Left ventricle myocardium inferior (tissue), 1 donor: ENCODE measurements at places on chromosomes 12 and 14. TPM values are rescaled to one million over a fixed set of nuclear protein-coding genes. Genes with fewer than 3 reads are reported as not detected.
A peak's percentile ranks its signal among the peaks of the same experiment; 100 is the strongest.

Gene TGM1
- total RNA-seq = 0.96 TPM

DNA sequence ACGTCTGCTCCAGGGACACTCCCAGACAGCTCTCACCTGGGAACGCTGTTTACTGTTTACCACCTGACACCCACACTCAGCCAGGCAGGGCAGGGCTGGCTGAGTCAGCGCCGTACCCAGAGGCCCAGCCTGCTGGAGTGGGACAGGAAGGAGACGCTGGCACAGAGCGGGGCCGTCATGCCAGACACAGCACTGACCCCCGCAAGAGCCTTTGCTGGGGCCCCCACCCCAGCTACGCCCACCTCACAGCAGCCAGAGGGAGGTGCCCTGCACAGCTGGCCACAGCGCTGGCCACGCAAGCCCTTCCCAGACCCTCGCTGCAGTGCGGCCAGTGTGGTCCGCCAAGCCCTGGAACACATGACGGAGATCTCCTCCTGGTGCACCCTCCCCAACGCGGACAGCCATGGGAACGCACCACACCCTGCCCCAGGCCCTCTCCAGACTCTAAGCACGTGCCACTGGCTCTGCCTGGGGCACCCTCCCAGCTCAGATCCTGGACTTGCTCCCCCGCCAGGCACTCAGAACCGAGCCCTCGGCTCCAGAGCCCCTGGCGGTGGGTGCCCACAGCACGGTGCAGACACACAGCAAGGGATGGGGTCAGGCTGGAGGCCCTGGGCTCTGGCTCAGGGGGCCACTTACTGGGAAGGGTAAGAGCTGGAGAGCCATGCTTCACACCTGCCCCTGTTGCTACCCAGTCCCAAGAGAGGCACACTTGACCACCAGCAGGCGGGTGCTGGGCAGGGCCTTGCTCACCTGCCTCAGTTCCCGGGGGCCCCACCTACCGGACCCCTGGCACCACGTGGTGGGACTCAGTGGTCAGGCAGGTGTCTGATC lies 5.7 kb downstream of the AHNAK2 start:
- DNase-seq = peak; percentile 17

- peak; percentile 52 for DNase-seq
Measured at GRCh38 chr12:9673404-9674225, 4.1 kb downstream of the CLEC2D start.

Gene CPNE6
- total RNA-seq = not detected

Gene SERPINA5
- 2.1 TPM for total RNA-seq

DNA sequence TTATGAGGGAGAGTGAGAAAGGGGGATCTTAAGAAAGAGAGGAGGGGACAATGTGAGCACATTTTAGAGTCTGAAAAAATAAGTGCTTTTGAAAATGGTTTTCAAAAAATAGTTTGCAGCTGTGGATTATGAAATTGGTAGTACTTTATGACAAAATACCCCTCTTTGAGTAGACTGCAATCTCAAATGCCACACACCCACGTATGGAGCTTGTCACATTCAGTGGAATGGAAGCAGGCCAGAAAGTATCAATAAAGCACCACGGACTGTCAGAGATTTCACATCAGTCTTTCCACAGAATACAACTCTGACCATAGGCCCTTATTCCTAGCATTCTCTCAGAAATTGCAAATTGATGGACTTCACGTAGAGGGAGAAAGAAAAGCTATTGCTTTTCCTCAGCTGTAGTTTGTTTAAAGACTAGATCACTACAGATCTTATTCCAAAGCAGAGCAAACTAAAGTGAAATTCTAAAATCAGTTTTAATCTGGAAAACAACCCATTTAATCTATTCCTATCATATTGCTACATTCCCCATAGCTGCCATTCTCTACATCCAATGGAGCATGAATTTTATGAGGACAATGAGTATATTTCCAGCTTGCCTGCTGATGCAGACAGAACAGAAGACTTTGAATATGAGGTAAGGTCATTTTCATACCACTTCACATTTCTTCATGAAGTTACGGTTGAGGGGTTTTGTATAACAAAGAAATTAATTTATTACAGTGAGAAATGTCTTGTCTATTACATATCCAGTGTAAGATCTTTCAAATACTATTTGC lies 321.3 kb downstream of the PDZRN4 start:
- no peak for DNase-seq

DNA sequence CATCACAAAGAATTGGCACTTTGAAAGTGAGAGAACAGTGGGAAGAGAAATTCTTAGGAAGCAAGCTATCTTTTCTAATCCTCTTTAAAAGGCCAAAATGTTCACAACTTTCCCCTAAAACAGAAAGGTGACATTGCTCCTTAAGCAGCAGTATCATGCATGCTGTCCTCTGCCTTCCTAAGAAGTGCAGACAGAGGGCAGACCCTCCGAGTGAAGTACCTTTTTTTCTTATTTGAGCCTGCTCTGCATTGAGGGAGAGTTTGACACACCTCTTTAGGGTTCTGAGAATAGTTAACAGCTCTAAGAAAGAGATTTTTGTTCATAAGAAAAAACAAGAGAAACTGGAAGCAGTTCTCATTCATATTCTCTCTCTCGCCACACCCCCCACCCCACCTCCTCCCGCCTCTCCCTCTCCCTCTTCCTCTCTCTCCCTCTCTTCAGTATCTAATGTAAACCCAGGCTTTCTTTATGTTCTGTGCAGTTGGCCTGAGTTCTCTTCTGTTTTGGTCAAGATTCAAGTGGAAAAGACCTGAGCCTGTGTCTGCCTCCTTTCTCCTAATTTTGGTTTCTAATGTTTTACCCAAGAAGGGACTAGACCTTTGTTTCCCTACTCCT lies 709.1 kb downstream of the DIO2 start:
- DNase-seq = no peak

DNA sequence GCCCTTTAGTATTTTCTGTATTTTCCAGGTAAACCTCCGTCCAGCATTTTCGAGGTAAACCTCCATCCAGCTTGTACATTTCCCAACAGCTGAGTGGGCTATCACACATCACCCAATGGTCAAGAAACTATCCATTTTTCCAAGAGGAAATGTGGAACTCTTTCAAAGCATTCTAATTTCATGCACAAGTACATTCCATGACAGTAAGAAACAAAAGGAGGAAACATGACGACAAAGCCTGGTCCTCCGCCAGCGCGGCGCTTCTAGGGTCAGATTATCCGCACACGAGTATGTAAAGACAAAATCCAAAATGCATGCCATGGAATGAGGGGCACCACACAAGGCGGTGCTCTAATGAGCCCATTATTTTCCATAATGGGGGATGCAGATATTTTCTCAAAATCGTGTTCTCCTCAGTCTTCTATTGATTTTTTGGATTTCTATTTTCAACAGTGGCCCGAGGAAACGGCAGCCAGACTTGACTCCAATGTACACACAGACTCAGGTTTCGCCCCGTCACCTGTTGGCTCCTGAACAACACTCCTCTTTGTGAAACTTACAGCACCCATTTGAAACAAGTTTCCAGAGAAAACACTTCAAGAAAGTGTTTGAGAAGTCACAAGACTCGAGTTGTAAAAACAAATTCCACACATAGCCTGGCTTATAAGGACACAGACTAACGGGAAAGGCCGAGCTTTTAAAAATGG lies 107.4 kb downstream of the PRICKLE1 start:
- peak; percentile 75 for DNase-seq

GRCh38 chr14:104150136-104151025 lies 12.0 kb downstream of the KIF26A start:
- no peak for DNase-seq

DNA sequence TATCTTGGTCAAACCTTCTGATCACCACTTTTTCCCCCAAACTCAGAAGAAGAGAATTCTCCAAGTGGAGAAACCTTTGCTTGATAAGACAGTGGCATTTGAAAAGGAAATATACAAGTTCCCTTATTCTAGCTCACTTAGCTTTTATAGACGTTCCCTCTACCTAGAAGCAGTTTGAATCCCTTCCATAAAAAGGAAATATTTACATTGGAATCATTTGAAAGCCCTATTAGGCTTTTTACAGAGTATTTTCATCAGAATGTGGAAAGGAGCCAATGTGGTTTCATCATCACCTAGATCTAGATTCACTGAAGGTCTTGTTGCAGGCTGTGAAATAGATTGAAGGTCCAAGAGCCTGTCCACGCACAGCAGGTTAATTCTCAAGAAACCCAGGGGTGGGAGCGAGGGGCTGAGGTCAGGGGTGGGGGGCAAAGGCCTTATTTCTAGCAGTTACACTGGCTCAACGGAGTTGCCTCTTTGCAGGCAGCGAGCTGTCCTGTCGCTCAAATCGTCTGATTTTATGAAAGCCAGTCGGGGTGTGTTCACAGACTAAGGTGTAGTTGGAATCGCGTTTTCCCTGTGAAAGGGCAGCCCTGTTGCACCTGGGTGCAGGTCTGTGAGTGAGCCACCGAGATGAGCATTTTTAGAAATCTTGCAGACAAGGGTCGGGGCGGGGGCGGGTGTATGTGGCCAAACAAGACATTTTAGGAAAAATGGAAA lies 45.6 kb downstream of the AACS start:
- no peak for DNase-seq

DNA sequence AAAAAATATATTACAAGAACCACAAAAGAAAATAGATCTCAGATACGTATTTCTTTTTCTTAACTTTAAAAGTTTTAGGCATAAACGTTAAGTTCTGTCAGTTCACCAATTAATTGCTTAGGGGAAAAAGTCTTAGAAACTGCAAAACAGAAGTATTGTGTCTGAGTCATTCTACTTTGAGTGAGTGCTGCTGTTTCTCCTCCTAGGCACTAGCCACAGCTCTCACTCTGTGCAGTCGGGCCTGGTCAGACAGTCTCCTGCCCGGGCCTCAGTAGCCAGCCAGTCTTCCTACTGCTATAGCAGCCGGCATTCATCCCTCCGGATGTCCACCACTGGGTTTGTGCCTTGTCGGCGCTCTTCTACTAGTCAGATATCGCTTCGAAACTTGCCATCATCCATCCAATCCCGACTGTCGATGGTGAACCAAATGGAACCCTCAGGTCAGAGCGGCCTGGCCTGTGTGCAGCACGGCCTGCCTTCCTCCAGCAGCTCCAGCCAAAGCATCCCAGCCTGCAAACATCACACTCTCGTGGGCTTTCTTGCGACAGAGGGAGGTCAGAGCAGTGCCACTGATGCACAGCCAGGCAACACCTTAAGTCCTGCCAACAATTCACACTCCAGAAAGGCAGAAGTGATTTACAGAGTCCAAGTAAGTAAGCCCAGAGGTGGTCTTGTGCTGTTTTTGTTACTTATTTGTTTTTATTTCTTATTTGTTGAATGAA lies 201.3 kb downstream of the PCNX1 start:
- DNase-seq = no peak

DNA sequence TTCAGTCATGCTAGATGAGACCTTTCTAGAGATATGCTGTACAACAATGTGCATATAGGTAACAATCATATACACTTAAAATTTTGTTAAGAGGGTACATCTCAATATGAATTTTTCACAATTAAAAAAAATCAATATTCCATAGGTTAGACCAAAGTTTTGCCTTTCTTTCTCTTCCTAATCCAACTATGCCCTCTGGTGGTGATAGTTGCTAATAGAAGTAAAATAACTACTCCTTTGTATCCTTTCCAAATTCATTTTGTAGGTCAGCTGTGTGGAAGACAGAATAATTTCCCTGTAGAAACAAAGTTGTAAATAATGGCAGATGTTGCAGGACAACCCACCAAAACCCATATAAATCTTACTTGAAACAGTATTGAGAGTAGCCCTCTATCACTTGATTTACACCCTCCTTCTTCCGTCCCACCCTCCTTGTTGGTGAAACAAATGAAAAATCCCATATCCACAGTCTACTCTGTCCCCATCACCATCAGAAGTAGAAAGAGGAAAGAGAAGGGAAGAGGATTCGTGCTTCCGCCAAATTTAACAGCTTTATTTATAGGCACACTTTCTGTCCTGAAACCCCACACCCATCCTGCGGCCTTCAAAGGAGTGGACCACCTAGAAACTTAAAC lies 34.2 kb upstream of the KICS2 start:
- no peak for DNase-seq

Gene GALNT8
- 1.5 TPM for total RNA-seq

DNA sequence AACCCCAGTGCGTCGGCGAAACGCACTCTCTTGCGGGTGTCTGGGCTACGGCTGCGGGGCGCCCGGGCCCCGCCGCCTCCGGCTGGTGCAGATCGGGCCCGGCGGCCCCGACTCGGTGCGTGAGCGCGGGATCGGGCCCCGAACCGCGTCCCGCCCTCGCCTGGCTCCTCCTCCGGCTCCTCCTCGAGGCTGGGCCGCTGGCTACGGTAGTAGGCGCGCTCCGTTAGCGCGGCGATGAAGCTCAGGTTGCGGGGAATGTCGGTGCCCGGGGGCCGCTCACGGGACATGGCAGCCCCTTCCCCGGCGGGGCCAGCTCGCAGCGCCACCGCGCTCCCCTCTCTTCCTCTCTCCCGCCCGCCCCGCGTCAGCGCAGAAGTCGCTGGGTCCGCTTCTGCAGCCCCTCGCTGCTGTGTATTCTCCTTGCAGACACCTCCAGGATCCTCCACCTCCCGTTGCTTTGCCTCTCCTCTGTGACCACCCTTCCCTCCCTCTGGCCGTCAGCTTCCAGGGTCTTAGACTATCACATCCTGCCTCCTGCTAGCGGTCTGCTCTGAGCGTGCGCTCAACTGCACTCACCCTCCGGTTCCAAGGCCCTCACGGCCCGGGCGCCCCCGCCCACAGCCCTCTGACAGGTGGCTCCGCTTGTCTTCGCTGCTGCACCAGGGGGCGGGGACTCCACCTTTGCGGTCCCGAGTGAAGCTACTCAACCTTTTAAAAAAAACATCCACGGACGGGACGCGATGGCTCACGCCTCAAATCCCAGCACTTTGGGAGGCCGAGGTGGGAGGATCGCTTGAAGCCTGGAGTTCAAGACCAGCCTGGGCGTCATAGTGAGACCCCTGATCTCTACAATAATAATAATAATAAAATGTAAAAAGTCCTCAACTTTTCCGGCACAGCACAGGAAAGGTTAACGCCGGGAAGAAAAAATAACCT lies at the start of gene PPP1R3E:
PPP1R3E (minus strand) TSS at position 570 of the 936 bp plus-strand sequence; CDS start at position 287, 283 bp downstream.
- DNase-seq = peak; percentile 69

Gene CMA1
- 0.66 TPM for total RNA-seq
